BJ (cell line): ENCODE measurements at places on chromosomes 6 and 20. TPM values are rescaled to one million over a fixed set of nuclear protein-coding genes. Genes with fewer than 3 reads are reported as not detected.
A peak's percentile ranks its signal among the peaks of the same experiment; 100 is the strongest.

Gene MAP3K4
- 5.3 and 7.3 TPM in 2 replicates for polyA plus RNA-seq

Gene CFB
- 6.7 and 7.6 TPM in 2 replicates for polyA plus RNA-seq

Gene IDH3B
- 113 and 143 TPM in 2 replicates for polyA plus RNA-seq

Gene TULP4
- 8.0 and 8.4 TPM in 2 replicates for polyA plus RNA-seq

Gene ZNF165
- 0.10 and 0.38 TPM in 2 replicates for polyA plus RNA-seq

Gene ZDHHC14
- 3.2 and 3.6 TPM in 2 replicates for polyA plus RNA-seq

Gene FUCA2
- polyA plus RNA-seq, result 37.1 and 47.7 TPM in 2 replicates

Gene PGC
- polyA plus RNA-seq, result not detected in 2 replicates

Gene TEAD3
- 22.5 and 40.6 TPM in 2 replicates for polyA plus RNA-seq

GRCh38 chr6:159065759-159066329 lies 21.1 kb upstream of the TAGAP start:
- no peak for DNase-seq

DNA sequence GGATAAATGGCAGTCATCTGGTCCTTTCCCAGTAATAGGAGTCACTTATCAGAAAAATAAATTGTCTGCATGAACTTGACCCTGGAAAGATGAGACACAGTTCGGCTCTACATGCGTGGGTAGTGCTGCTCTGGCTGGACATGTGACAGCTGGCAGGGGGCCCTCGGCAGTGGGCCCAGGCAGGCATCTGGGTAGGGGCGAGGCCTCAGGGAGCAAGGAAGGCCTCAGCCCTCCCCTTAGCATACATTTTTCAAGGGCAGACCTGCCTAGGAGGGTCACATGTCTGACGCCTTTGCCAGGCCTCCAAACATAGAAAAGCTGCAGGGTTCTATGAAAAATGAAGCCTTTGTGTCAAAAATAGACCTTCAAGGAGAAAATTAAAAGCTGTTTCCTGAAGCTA lies 12.8 kb upstream of the ILRUN start:
- DNase-seq, result no peak

GRCh38 chr20:39538317-39538716 lies 576.2 kb downstream of the DHX35 start:
- no peak for DNase-seq

GRCh38 chr6:4446982-4447381 lies 311.6 kb upstream of the ECI2 start:
- peak; percentile 37 for DNase-seq

- DNase-seq, result no peak
These were observed 30.6 kb downstream of the SPINT4 start for GRCh38 chr20:45752746-45753145.

GRCh38 chr6:117906958-117907600 lies at the start of gene SLC35F1:
TSS of gene SLC35F1 (plus strand) at chr6:117907264.
- no peak for DNase-seq

DNA sequence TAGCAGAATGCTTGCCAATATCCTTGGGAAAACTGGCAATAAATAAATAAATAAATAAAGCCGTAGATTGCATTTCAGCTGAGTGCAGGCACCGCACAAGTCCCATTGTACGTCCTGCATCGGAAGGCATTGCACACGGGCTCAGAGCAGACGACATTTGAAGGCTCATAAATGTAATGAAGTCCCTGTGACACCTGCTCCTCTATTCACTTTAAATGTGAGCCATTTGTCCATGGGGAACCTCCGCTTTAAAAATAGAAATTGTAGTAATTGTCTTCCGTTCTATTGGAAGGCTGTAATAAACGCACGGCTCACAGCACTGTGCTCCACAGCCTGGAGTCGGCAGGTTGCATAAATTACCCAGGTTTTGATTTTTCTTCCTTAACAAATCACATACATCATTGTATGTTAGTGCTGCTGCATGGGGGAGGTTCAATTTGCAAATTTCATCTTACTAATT lies 32.6 kb downstream of the MYT1 start:
- no peak for DNase-seq

- no peak for DNase-seq
These were observed 73.7 kb downstream of the PRND start for GRCh38 chr20:4795394-4795793.

GRCh38 chr6:37126493-37126958 lies 43.4 kb upstream of the PIM1 start:
- DNase-seq, result no peak

GRCh38 chr6:3451498-3451897 lies 5.4 kb downstream of the SLC22A23 start:
- DNase-seq, result no peak

DNA sequence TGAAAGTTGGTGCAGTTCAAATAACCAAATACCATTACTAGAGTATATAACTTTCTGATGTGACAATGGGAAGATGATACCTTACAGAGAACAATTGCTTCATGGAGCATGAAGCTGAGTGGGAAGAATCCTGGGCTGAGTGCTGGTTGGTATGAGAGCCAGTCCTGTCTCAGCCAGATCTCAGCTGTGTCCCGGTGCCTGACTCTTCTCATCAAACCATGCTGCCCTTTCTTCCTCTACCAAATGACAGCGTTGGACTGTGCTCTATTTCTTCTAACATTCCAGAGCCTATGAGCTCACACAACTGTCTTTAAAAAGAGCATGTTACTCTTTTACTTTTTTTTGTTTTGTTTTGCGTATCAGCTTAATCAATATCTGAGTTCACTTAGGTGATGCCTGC lies 27.5 kb upstream of the PBOV1 start:
- no peak for DNase-seq

DNA sequence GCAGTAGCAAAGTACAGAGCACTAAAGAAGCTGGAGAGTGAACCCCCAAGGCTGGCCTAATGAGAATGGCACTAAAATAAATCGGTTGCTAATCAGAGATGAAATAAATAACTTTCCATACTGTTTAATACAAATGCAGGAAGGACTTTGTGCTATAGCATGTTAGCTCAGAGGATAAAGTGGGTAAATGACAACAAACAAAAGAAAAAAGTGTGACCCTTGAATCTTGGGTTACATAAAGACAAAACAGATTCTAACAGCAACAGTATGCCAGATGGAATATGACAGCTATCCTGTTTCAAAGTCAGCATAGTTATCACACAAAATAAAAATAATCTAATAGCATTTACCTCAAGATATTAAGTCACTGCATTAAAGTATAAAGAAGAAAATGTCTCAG lies 622.7 kb downstream of the PHF3 start:
- DNase-seq, result no peak

GRCh38 chr6:157193443-157193996 lies 129.8 kb downstream of the TMEM242 start:
- DNase-seq, result no peak

DNA sequence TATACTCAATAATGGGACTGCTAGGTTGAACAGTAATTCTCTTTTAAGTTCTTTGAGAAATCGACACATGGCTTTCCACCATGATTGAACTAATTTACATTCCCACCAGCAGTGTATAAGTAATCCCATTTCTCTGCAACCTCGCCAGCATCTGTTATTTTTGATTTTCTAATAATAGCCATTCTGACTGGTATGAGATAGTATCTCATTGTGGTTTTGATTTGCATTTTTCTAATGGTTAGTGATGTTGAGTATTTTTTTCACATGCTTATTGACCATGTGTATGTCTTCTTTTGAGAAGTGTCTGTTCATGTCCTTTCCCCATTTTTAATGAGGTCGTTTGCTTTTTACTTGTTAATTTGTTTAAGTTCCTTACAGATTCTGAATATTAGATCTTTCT lies 66.5 kb downstream of the STK4 start:
- DNase-seq, result no peak

- no peak for DNase-seq
These were observed 46.8 kb downstream of the RALGAPB start for GRCh38 chr20:38519426-38519825.

- DNase-seq, result no peak
These were observed 1.3 kb downstream of the RNF146 start for GRCh38 chr6:127267646-127268625.

DNA sequence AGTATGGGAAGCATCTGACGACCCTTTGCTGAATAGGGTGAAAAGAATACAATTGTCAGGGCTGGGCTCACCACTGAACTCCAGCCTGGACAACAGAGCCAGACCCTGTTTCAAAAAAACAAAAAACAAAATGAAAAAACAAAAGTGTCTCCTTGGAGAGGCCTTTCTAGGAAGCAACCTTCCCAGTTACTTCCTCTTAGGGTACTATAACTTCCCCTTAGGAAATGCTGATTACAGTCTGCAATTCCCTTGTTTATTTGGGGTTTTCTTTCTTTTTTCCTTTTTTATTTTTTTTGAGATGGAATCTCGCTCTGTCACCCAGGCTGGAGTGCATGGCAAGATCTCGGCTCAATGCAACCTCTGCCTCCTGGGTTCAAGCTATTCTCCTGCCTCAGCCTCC lies 20.5 kb upstream of the TTPAL start:
- DNase-seq, result no peak

DNA sequence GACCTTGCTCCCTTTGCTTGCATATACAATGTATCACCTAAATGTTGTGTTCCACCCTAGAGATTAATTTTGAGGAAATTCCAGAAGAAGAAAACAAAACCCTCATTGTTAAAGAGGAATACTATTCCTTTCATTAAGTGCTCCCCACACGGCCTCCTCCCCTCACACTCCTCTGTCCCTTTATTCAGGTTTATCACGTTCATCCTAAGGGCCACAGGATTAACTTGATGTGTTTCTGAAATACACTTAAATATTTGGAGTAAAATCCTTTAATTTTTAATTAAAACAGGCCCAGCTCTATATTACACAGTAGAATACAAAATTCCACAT lies 89.4 kb upstream of the MRPS10 start:
- no peak for DNase-seq

GRCh38 chr6:114556846-114557488 lies 214.1 kb upstream of the HS3ST5 start:
- DNase-seq, result no peak

DNA sequence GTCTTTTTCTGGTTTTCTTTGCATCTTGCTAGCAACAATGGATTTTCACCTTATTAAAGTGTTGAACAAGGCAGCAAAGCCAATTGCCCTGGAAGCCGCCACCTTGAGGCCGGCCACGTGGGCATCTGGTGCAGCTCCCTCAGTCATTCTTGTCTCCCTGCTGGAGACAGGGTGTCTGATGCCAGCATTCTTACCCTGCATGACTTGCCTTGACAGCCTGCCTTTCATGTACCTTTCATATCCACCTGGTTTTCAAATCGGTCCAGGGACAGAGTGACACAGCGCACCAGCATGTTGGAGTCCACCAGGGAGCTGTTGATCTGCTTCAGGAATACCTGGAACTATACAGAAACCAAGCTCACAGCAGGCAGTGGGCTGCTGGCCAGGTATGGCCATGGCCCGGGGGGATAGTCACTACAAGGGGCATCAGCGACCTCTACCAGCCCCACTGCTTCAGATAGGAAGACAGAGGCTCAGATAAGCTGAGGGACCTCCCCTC lies 49.8 kb downstream of the MYH7B start:
- no peak for DNase-seq

GRCh38 chr6:100346828-100347227 lies 117.9 kb downstream of the SIM1 start:
- peak; percentile 67 for DNase-seq

DNA sequence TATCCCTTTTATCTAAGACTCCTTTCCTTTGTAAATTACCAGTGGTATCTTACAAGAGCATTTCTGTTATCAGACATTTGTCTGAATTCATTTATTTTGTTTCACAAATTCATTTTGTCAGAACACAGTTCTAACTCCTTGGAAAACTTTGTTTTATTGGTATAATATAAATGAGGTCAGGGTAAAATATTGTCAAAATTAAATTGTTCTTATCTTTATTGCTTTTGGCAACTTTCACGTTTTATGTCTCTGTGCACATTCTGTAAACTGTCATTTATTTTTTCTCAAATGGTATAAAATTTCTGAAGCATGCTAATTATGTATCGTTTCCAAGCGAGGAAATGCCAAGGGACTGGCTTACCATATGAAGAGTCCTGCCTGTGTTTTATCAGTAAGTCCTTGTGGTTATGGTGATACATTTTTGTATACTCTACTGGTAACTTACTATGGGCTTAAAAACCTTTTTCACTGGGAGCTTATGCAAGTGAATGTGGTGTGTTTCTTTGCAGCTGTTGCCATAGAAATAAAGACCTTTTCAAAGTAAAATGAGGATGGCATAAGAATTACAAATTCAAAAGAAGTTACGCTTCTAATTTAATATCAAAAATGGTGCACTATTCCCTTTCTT lies 214.2 kb downstream of the COL19A1 start:
- DNase-seq, result no peak

- no peak for DNase-seq
These were observed 179.0 kb downstream of the BCAS1 start for GRCh38 chr20:53891306-53891894.

- no peak for DNase-seq
These were observed 76.2 kb upstream of the FAM83B start for GRCh38 chr6:54770328-54770727.
